ENCODE measurements at places on chromosomes 1 and 21.

DNA sequence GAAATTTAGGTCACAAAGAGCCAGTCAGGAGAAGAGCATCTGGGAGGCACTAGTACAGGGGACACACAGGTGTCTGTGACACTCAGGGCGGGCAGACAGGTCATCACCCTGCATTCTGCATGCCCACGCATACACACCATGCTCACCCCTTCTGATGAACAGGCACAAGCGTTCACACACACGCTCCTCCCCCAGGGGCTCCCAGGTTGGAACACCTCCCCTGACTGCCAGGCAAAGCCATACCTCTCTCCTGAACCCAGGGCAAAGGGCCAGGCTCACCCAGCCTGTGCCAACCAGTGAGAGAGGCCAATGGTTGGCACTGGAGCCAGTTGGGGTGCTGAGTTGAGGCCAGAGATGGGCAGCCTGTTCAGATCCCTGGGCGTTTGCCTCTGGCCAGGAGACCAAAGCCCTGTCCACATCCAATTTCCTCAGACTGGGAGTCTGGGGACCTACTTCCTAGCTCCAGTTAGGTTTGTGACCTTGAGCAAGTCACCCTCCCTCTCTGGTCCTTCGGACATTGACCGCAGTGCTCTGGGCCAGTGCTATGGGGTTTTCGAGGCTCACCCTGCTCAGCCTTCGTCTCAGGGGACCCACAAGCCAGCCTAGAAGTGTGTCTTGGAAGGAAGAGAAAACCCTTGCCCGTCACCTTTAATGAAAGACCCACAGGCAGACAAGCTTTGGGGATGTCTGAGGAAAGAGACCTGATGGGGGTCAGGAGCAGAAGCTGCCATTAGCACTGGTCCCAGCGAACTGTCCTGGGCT is 5.8 kb upstream of the LAD1 start:
- DNase-seq: no peak

DNA sequence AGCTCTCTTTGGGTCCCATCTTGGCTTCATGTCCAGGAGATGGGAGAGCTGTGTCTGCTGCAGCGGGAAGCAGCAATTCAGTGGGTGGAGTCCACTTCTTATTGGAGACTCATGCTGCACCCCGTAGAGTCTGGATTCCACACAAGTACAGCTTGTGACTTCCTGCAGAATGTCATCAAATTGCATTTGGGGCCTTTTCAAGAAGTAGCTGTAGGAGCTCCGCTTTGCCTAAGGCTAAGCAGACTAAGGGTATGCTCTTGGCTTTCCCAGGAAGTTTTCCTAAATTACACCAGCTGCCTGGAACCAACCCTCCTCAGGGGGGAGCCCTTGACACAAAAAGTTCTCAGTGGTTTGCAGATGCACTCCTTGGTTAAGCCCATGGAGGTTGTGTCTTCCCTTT is 5.7 kb upstream of the MOB3C start:
- DNase-seq: peak; percentile 44

DNA sequence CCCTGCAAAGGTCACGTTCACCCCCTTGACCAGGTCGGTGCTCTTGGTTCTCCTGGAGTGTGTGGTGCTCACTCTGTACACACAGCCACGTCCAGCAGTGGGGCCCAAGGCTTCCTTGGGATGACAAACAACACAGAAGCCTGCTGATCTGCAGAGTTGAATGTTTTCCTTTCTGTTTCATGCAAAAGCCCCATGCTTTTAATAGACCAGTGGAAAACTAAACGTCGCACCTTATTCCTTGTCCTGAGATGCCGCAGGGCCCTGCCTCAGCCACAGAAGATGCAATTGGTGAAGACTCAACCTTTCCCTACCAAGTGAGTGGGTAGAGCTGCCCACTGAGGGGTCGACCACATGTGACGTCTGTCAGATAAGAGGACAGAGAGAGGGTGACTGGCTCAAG is 5.8 kb upstream of the PDPN start:
- no peak for DNase-seq

DNA sequence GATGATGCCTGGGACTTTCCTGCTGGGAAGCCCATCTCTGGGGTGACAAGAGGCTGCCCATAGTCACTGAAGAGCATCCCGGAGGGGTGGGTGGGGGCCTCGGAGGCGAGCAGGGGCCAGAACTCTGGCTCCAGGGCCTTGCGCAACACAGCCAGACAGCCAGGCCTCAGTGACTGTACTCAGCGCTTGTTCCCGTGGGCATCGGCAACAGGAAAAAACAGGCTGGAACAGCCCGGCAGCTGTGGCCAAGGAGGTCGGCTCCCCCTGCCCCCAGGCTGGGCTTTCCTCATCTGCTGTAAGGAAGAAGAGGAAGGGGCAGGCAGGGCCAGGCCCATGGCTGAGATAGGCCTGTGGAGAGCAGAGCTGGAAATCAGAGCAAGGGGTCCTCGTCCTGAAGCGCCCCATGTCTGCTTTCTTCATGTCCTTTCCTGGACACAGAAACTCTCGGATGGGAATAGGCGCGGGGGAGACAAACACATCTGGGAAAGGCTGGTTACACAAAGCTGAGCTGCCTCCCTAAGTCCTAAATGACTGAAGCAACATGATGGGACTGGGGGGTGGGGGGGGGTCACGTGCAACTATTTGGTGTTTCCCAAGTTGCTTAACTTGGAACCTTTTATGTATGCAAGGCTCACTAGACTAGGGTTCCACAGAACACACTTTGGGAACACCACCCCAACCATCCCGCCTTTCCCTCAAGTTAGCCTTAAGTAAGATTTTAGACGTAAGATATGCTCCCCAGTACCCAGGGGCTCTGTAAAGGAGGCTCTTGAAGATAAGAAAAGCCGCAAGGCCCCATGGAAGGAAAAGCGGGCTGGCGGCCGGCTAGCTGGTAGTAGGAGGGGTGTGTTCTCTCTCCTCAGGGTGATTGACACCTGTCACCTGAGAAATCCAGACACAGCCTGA is 30.7 kb downstream of the HSPG2 start:
- DNase-seq: no peak

DNA sequence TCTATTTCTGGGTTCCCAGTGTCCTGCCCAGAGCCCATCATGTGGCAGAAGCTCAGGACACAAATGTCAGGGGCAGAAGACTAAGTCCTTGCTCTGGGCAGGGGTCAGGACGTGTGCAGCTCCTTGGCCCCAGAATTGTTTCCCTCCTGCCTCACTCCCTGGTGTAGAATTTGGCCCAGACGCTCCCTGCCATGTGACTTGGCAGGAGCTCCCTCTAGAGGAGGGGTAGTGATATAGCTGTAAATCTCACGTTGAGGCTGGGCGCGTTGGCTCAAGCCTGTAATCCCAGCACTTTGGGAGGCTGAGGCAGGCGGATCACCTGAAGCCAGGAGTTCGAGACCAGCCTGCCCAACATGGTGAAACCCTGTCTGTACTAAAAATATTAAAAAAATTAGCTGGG is 91.2 kb downstream of the UBIAD1 start:
- no peak for DNase-seq

GRCh38 chr1:40386359-40386723 is 12.8 kb downstream of the SMAP2 start:
- no peak for DNase-seq

DNA sequence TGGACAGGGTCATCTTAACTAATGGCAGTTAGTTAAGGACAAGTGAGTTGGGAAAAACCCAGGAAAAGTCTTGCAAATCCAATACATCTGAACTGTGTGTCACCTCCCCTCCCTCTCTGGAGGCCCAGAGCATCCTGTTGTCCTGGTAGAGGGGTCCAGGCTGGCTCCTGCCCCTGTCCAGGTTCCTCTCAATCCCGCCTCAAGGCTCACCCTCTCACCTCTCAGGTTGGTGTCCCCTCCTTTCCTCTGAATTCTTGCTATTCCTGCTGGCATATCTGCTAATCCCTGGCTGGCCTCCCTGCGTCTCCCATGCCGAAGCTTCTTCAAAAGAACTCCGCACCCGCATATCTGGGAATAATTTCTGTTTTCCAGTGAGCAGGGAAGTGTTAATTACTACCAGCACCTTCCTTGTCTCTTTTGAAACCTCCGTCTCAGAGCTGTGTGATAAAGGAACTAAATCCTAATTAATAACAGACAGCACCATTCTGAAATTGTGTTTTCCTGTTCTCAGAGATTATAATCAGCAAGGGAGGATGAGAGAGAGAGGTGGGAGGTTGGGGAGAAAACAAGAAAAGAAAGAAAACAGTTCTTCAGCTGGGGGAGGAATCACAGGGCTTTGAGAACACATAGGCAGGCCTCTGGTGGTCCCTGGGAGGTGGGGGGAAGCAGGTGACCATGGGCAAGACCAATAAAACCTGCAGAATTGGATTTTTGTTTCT is 568.0 kb downstream of the PTPRU start:
- no peak for DNase-seq

- no peak for DNase-seq
Measured at GRCh38 chr1:229127301-229127700, 143.6 kb upstream of the RAB4A start.

DNA sequence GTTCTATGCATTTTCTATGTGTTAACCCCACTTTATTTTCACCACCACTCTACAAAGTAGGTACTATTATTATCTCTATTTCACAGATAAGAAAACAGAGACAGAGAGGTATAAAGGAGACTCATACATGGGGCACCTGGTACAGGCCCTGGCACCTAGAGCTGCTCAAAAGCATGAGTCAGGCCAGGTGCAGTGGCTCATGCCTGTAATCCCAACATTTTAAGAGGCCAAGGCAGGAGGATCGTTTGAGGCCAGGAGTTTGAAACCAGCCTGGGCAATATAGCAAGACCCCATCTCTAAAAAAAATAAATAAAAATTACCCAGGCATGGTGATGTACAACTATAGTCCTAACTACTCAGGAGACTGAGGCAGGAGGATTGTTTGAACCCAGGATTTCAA is 35.8 kb downstream of the GLIS1 start:
- no peak for DNase-seq

DNA sequence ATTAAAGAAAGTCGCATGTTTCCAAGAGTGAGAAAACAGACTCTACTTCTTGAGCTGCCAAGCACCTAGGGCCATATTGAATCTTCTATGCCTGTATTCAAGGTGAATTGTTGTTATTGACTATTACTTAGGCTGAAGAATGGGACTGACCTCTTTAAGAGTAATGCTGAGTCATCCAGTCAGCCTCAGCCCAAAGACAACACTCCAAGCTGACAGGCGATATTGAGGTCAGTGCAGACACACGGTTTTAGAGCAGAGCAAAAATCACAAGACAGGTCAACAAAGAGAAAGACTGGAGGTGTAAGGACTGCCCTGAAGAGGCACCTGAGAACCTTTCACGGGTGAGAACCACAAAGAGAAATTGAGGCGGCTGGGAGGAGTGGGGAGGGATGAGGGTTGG is 146.9 kb downstream of the MIS18A start:
- DNase-seq: peak; percentile 47

DNA sequence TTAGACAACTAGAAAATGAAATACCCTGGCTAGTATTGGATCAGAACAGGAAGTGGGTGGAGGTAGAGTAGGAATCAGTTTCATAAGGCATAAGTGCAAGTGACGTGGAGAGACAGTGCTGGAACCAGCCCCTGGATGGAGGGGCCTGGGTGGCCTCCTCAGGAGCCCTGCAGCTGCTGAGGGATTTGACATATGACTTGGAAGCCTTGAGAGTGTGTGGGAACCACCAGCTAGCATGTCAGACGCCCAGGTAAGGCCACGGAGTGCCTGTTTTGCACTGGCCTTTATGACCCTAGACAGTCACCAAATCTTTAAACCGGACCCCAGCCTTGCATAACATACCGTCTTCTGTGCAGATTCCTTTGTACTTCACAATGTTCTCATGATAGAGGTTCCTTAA is 94.4 kb downstream of the RAVER2 start:
- DNase-seq: no peak

DNA sequence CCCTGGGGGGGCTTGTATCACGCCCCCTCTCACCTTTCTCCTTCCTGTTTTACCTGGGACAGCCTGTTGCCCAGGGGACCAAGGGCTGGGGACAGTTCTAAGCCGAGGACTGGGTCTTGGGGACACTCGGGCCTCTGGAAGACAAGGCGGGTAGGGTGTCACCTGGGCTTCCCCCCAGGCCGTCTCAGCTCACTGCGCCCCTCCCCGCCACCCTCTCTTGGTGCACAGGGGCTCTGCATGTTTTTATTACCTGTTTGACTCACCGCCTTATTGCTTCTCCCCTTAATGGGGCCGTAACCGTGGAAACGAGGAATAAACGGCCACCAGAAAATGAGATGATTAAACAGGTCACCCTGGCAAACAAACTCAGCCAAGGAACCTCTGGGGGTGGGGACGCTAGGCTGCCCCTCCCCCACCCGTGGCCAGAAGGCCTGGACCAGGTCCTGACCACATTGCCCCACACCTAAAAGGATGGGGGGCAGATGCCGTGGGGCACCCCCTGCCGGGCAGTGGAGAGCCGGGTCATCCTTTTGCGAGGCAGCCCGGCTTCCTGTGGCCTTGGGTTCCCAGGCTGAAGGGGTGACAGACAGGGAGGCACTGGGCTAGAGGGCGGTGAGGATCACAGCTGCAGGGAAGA is 109.9 kb downstream of the CASZ1 start:
- no peak for DNase-seq

DNA sequence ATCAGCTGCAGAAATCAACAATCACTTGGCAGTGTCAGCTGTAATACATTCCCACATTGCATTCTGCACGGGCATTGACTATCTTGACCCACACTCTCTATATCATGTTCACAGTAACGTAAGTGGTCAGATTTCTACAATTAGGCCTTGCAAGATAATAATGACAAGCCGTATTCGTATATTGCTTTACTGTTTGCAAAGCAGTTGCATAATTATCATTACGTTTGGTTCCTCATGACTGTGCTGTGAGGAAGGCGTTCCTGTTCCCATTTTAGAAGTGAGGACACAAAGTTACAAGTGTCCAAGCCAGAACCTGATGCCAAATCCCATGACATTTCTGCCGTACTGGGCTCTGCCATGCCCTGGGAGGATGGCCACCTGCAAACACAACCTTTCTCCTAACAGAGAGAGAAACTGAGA is 53.5 kb upstream of the TARBP1 start:
- DNase-seq: no peak

DNA sequence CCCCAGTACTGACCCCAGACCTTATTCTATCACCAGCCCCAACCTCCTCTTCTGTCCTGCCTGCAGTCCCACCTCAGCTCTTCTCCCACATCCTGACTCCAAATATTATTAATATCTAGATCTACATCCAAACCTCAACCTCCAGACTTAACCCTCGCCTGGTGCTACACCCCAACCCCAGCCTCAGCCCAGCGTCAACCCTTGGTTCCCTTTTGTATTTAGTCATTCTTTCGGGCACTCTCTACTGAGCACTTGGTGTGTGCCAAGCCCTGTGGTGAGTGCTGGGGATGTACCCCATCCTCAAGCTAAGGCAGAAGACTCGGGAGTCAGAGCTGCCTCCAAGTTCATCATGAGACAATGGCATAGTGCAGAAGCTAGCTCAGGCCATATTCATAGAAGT is 1.1 kb downstream of the SHISAL2A start:
- DNase-seq: no peak

GRCh38 chr1:201269281-201269680 is 14.0 kb upstream of the PKP1 start:
- DNase-seq: no peak

DNA sequence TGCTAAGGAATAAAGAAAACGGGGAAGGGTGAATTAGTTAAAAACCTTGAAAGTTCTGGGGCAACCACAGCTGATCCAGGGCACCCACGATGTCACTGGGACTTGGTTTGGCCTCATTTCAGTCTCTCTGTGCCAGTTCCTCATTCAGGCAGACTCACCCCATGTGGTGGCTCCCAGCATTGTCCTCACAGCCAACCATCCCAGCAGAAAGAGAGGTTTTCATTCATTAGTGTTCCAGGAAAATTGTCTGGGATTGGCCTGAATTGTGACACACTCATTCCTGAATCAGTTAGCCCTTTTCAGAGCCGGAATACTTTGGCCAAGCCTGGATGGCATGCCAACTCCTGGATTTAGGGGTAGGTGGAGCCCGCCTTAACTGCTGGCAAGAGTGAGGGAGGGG is 367.7 kb downstream of the PRDM2 start:
- DNase-seq: no peak

Data from A549 (cell line).